DMS 273 treated with DMSO at 0.1 percent for 48 hours (cell line): ENCODE measurements at places on chromosomes 7 and 10.

GRCh38 chr7:134422638-134423037 lies 36.3 kb downstream of the AKR1B1 start:
- no peak for DNase-seq

DNA sequence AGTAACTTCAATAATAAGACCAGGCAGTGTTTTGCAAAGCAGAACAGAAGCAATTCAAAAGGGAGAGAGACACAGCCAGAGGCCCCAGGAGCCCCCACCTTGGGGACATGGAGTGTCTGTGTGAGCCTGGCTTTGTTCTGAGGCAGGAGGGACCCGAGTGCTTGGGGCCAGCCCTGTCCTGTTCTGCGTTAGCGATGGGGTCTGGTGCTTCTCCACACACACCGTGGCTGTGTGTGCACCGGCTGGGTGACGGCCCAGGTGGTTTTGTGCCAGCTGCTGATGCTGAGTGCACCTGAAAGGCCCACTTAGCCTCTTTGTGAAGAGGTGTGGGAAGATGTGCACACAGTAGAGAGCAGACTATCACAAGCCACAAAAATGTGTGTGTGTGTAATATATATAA lies 468.9 kb downstream of the DNAJB6 start:
- no peak for DNase-seq

- no peak for DNase-seq
Observed at GRCh38 chr10:69649786-69650550, 19.9 kb downstream of the FAM241B start.

DNA sequence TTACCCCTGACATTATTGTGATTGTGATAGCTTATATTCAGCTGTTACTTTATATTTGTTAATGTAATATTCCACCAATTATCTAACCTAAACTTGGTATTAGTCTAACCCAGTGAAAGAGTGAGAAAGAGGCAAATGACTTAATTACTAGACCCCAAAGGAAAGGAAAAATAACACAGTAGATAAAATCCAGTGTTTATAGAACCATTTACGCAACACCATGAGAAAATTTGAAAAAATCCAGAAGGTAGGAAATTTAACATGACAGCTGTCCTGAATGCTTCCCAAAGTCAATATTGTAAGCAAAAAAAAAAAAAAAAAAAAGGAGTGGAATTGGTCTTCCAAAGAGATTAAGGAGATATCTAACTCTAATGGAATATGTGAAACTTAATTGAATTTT lies 741.5 kb upstream of the GHITM start:
- DNase-seq, result no peak

- DNase-seq, result no peak
Observed at GRCh38 chr7:51706851-51707250, 390.2 kb upstream of the COBL start.

DNA sequence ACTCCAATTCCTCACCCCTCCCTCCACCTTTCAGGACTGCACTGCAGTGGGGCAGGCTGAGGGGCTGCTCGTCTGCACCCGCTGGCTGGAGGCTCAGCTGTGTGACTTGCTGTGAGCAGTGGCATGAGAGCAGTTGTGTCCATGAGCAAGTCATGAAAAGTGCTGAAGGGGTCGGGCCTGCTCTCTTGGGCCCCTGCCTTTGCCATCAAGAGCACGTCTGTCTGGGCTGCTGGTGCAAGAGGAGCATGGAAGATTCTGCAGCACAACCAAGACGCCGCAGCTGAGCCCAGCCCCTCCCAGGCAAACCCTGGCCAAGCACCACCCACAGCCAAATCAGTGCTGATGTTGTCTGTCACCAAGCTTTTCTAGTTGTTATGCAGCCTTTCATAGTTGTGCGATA lies 284.3 kb downstream of the TCERG1L start:
- no peak for DNase-seq

GRCh38 chr7:31251441-31251840 lies 89.1 kb downstream of the NEUROD6 start:
- no peak for DNase-seq

DNA sequence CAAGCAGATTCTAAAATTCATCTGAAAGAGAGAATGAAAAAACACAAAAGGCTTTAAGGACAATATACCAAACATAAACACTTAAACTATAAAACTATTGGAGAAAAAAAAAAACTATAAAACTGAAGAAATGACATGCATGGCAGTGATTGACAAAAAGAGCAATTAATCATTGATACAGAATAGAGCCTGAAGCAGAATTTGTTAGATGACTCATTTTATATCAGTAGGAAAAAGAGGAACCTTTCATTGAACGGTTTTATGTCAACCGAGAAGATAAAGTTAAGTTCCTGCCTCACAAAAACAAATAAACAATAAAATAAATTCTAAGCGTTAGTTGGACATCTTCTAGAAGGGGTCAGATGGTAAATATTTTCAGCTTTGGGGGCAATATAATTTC lies 23.3 kb downstream of the NPY start:
- DNase-seq, result no peak

DNA sequence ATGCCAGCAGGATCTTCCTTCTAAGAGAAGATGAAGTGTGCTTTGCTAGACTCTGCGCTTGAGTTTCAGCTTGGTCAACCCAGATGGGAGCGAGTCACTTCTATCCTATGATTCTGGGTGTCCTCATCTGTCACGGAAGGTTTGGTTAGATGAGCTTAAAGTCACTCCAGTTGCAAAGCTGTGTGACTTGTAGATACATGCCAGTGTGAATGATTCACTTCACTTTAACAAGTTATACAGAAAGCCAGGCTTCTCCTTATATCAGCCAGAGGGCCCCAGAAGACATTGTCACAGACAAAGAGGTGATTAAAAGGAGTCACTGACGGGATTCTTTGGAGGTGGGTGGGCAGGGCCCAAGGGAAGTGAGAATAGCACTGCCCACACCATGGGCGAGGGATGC lies 122.6 kb upstream of the PFKP start:
- DNase-seq, result no peak

GRCh38 chr10:42940487-42941294 lies 136.2 kb upstream of the RET start:
- DNase-seq, result no peak

DNA sequence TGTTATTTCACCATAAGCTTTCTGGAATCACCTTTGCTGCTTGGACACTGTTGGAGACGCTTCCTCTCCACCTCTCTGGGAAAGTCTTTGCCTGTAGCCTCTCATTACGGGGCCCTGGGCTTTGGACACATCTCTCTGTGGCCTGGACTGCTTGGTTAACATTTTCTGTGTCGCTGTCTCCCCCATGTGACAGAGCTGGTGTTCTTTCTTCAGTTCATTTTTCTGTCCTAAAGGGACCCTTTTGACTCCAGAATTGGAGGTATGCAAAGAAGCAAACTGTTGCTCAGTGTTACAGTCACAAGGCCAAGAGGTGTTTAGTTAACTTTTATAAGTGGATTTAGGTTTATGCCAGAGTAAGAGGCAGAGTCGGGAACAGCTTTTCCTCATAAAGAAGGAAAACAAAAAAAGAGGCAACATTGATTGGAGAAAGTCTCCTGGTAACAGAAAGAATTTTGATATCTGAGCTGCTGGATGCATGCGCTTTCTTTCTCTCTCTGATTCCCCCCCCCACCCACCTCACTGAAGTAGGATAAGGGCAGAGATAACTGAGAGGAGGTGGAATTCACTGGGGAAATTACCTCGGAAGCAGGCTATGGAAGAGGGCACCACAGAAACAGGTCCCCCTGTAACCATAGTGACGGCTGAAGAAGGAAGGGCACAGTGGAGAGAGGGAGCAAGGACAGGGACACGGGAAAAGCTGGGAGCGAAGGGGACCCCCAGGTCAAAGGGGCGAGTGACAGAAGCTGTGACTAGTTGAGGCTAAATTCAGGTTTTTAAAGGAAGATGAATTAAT lies 57.8 kb downstream of the LGI1 start:
- no peak for DNase-seq

GRCh38 chr7:129427526-129428045 lies 6.6 kb upstream of the STRIP2 start:
- no peak for DNase-seq

DNA sequence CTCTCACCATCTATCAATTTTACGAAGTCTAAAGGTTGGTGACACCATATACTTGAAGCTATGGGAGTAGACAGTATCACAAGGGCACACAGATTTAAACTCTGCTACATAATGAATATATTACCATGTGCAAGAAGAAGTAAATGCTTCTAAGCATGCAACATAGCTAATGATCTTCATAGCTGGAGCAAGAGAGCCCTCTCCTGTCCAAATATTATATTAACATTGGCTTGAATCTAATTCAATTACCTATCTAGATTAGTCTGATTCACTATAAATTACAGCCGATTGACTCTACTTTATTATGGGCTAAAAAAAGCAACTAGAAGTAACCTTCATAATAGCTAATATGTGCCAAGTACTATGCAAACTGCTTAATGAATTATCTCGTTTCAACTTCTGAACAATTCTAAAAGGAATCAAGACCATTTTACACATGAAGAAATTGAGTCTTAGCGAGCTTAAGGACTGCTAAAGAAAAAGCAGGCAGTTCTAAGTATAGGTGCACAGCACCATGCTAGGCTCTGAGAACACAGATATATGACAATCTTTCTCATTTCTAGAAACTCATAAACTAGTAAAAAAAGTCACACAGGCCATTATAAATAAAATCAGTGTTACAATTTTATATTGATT lies 21.9 kb downstream of the FRA10AC1 start:
- peak; percentile 1 for DNase-seq

DNA sequence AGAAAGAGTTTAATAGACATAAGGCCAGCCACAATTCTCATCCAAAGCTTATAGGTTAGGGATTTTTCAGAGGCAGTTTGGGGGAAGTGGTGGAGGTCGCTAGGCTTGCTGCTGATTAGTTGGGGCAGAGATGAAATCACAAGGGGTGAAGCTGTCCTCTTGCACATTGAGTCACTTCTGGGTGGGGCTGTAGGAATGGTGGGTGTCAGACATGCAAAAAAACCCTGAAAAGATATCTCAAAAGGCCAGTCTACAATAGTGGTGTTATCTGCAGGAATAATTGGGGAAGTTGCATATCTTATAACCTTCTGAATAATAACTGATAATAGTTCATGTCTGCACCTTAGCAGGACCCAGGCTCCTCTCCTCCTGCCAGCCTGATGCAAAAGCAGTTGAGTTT lies 2.1 kb downstream of the FAM24B start:
- no peak for DNase-seq

DNA sequence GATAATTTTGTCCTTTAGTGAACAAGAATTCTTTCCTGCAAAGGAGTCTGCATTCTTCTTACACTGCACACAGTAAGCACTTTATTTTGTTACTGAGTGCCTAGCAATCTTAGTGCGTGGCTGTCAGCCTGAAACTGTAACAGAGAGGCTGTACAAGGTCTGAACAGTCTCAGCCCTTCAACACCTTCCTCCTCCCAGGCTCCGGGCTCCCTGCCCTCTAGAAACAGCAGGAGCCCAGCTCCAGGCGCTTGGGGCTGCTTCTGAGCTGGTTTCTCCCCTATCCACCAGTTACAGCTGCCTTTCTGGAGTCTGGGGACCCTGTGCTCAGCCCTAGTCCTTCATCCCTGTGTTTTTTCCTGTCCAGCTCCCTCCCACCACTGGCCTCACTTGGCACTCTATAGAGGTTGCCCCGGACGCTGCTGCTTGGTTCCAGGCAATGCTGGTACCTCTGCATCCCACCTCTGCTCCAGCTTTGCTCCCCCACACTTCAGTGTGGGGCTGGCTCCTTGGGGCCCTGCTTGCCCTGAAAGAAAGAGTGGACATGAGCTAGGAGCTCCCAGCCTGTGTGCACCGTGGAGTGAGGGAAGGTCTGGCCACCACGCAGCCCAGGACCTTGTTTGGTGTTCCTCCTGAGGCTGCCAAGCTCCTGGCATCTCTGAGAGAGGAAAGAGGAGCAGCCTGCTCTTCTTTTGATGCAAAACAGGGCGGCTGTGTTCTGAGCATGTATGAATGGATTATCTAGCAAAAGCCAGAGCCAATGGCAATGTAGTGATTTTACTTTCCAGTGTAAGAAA lies 251.2 kb upstream of the GRB10 start:
- no peak for DNase-seq

- no peak for DNase-seq
Observed at GRCh38 chr10:115093776-115094408, 727 bp downstream of the ATRNL1 start.

DNA sequence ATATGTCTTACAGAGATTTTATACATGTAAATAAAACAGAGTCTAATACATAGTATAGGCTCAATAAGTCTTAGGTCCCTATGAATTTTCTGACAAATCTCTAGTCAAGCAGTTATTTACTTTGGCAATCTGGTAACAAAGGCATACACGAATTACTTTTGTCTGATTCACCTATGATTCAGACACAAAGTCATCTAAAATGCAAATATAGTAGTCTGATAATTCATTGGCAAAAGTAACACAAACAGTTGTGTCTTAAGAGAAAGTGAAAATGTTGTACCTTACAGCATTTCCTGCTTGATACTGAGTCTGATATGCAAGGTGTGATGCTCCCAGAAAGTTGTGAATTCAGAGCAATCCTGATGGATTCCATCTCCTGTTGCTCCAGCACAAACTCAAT lies 209.4 kb upstream of the PRSS1 start:
- DNase-seq, result no peak

GRCh38 chr7:153920126-153920525 lies 132.1 kb upstream of the DPP6 start:
- no peak for DNase-seq

GRCh38 chr10:58518775-58519174 lies 6.1 kb downstream of the BICC1 start:
- no peak for DNase-seq

- no peak for DNase-seq
Observed at GRCh38 chr7:141991140-141991539, 4.5 kb upstream of the MGAM start.

DNA sequence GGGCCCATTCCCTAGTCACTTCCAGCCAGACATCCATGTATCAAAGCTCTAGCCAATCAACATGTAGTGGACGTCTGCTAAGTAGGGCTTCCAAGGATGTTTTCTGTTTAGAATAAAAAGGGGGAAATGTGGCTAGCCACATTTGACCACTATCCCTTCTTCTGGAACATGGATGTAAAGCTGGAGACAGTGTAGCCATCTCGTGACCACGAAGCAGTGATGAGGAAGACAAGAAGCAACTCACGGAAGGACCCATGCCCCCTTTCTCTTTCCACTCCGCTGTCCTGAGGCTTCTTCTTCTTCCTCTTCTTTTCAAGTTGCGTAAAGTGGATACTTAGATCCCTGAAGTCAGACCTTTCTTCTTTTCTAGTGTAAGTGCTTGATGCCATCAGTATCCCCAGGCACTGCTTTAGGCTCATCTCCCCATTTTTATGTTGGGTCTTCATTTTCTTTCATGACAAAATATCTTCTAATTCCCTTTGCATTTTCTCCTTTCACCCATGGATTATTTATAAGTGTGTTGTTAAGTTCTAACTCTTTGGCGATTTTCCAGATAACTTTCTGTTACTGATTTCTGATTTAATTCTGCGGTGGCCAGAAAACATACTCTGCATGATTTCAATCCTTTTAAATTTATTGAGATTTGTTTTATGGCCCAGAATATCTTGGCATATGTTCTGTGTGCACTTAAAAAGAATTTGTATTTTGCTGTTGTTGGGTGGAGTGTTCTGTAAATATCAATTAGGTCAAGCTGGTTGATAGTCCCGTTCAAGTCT lies 594.5 kb downstream of the SDK1 start:
- DNase-seq, result no peak

GRCh38 chr7:48074204-48074654 lies 14.8 kb upstream of the UPP1 start:
- no peak for DNase-seq
